ENCODE measurements at places on chromosomes 1 and 21.
A peak's percentile ranks its signal among the peaks of the same experiment; 100 is the strongest.

DNA sequence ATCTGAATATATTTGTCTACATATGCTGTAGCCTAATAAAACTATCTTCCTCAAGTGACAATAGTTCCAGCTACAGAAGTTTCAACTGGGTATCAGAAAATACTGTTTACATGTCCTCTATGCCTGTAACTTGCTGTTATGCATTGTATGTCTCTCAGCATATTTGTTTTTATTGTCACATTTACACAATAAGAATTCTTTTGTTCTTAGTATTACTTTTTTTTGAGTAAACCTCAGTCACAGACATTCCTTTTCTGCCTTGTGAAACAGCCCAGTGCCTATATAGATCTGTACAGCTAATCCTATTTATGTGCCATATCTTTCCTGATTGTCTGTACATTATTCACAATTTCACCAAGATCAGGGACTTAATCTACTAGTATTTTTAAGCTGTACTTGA, 565.2 kb downstream of the NEGR1 start:
- no peak for DNase-seq

DNA sequence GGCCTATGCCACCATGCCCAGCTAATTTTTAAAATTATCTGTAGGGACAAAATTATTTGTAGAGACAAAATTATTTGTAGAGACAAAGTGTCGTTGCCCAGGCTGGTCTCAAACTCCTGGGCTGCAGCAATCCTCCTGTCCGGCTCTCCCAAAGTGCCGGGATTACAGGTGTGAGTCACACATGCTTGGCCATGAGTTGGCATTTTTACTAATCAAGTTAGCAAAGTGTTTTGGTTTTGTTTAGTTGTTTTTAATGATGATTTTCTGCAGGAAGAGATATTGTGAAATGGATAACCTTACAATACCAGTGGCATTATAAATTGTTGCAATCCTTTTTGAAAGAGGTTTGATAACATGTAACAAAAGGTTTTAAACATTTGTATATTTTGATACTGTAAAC, 65.3 kb upstream of the MAGI3 start:
- DNase-seq = no peak

- no peak for DNase-seq
Measured at GRCh38 chr21:41295721-41296254, 20.8 kb upstream of the FAM3B start.

DNA sequence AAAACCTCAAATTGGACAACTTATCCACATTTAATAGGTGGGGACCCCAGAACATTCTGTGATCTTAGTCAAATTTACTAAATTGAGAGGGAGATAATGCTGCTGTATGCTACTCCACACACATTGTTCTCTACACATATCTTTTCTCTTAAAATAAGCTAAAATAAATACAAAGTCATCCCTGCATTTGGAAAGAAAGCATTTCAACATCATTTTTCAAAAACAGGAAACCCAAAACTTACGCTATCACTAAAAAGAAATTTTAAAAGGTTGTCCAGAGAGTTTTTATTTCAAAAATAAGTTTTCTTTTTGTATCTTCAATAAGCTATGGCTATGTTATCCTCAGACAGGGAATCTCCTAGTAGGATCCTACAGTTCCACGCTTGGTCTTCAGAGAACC, 19.5 kb upstream of the OR6N2 start:
- DNase-seq = no peak

DNA sequence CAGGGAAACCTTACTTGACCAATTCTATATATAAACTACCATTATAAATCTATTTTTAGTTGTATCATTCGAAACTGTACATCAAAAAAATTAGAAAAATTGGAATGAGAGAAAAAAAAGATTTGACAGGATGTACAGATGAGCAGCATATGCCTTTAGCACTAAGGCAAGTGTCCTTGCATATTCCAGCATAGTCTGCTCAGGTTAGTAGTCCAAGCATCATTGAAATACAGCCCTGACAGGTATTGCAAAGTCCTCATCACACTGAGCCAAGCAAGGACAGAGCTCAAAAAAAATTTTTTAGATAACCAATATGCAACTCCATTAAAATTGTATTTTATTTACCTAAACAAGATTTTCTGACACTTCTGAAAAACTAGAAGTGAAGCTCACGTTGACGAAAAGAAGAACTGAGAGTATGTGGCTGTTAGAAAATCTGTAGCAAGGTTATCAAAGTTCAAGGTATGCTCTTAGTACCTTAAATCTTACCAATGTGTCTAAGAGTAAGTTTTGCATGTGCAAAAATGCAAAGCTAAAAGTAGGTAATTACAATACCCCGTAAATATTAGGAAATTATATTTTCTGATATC, 465.6 kb upstream of the ADGRL4 start:
- no peak for DNase-seq

- no peak for DNase-seq
Measured at GRCh38 chr1:77744576-77744975, 15.1 kb downstream of the USP33 start.

- no peak for DNase-seq
Measured at GRCh38 chr1:18647681-18648214, 17.1 kb downstream of the PAX7 start.

GRCh38 chr1:14869187-14869586, 270.7 kb downstream of the KAZN start:
- DNase-seq = no peak

DNA sequence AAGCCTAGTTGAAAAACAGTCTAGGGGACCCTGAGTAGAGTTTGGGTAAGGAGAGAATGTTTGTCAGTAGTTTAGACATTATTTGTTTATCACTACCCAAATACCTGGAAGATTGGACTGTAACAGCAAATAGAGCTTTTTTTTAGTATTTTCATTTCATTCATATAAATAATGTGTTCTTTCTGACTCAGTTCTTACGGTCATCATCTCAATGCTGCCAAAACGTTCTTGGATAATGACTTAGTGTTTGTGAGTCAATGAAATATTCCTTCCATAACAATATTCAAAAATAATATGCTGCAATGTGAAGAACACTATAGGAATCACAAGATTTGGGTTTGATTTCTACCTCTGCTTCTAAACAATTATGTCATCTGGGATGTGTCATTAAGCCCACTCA, 400.0 kb upstream of the PKN2 start:
- DNase-seq = no peak

DNA sequence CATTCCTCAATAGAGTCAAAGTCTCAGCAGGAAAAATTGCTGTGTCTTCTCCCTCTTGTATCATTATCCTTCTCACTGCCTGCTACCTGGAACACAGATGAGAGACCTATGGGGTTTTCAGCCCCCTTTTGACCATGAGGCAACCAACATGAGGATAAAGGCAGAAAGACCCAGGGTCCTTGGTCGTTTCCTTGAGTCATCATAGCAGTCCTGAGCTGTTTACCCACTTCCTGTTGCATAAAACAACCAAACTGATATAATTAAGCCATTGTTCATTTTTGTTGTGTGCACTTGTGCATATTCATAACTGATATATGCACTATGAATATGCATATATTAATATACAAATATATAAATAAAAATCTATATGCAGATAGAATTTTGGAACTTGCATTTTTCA, 188.3 kb upstream of the MAP1LC3C start:
- DNase-seq = no peak

- no peak for DNase-seq
Measured at GRCh38 chr1:215055281-215055935, 27.1 kb upstream of the KCNK2 start.

GRCh38 chr1:20192364-20192763, 6.0 kb upstream of the PLA2G2C start:
- no peak for DNase-seq

DNA sequence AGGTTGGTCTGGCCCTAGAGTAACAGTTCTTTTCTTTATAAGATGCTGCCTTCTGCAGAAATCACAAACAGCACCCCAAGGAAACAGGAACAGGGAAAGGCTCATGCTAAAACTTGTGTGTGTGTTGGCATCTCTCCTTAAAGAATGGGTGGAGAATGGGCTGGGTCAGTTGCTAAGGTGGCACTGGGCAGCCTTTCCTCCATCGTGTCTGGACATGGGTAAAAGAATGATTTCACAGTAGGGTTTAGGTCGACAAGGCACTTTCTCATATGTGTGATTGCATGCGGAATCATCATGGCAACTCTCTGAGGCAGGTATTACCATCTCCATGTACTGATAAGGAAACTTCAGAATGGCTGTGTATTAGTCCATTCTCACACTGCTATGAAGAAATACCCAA, 40.3 kb downstream of the LRRN2 start:
- DNase-seq = no peak

- no peak for DNase-seq
Measured at GRCh38 chr21:46622226-46622625, 13.2 kb upstream of the PRMT2 start.

DNA sequence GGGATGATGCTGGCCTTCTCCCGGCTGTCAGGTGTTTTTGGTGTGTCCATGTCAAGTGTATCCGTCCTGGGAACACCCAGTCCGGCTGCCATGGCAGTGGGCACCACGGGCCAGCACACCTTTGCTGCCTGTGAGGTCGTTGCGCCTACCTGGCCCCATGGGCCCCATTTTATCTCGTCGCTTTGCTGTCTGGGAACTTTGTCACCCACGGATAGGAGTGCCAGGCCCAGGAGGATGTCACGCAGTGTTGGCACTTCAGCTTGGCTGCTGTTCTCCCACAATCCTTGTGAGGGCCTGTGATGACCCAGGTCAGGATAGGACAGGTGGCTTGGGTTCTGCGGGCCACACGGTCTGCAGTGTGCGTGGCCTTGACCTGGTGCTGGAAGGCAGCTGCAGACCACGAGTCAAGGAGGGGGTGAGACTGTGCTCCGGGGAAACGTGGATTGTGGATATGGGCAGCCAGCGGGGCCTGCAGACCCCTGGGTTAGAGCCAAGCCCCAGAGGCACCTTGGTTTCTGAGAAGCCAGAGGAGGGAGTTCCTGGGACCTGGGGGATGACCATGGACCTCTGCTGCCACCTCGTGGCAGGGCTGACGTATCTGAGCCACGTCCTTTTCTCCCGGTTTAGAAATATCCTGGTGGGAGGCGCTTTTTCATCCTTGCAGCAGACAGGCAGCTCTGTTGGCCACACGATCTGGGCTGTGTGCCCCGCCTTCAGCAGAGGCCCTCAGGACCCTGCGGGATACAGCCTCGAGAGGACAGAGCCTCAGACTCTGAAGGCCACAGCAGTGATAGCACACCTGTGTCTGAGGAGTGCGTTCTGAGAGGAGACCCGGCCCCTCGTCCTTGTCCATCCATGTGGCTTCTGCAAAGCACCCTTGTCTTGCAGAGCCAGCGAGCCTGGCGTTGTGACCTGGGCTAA, 161.1 kb upstream of the COL6A1 start:
- peak; percentile 66 for DNase-seq

DNA sequence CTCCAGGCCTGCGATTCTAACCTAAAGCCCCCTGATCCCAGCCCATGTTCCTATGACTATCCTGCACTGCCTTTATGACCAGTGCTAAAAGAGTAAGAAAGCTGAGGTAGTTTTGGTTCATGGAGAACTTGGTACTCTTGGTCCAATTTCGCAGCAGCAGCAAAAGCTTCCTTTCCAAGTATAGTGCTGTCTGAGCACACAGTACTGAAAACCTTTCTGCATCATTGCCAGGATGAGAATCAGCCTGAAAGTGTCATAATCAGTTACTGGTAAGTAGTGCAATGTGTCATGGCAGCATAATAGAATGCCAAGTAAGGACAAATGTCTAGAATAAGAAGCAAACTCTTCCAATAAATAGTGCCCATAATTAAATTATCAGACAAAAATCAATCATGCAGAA, 889.6 kb upstream of the ADGRL4 start:
- no peak for DNase-seq

DNA sequence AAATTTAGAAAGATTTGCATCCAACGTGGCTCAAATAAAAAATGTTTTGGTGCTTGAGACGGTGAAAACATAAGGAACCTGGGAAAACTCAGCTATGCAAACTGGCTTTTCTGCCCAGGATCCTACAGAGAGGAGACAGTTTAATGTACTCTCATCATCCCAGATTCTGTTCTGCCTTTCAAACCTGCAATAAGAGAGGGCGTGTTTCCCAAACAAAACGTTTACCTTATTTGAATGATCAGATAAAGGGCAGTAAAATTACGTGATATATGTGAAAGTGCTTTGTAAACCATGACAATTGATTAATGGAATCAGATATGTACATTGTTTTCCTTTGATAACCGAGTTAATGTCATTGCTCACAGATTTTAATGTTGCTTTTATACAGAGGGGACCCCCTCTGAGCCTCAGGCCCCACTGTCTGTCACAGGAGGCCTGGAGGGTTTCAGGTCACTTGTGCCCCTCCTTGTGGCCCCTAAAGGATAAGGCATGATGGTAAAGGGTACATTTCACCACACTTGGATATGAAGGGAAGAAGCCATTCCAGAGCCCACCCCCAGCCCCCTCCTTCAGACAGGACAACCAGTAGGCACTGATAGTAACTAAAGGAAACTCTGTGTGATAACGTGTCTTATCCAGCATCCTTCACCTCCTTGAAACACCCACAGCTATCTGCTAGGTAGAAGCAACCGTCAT, 157.6 kb downstream of the EDEM3 start:
- no peak for DNase-seq

DNA sequence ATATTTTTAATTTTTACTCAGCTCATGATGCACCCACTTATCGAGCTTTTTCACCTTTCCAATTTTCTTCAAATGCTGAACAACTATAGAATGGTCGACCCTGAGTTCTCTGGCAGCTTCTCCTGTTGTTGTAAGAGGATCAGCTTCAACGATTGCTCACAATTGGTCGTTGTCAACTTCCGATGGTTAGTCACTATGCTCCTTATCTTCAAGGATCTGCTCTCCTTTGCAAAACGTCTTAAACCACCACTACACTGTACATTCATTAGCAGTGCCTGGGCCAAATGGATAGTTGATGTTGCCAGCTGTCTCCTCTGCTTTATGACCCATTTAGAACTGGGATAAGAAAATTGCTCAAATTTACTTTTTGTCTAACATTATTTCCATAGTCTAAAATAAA, 385.9 kb upstream of the LYPLAL1 start:
- DNase-seq = no peak

- no peak for DNase-seq
Measured at GRCh38 chr1:223631473-223631872, 34.0 kb downstream of the CAPN8 start.

DNA sequence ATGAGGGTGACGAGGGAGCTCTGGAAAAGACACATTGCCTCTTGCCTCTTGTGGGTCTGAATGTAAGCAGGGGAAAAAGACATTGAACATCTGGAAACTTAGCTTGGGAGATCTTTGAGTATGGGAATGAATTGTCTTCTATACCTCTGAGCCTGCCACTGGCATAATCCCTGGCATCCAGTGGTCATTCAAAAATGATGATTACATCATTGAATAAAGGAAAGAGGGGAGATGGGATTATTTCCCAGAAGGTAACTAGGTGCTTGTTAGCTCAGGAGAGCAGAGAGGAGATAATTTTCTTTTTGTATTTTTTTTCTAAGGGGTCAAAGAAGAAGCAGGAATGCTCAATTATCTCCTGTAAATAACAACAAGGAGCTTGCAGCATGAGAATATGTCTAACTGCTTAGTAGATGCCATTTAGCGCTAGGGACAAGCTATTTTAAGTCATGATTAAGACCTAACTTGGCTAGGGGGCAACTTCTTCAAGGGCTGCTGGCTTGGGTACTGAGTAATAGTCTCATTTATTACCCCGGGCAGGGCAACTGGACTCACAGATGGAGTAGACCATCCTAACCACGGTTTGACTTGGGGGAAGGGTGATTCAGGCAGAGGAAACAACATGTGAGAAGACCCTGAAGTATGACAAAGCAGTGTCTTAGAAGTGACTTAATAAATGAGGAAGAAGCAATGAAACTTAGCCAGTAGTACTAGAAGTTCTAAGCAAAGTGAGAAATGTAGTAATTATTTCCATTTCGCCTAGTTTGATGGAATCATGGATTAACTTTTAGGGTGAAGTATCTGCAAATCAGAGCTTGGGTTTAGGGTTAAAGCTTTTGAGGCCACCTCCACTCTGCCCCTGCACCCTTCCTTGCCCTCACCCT, 11.0 kb upstream of the XCL2 start:
- no peak for DNase-seq
